ENCODE measurements at places on chromosomes 6 and 20.

- no peak for DNase-seq
Measured at GRCh38 chr6:37820718-37821079, 1.2 kb downstream of the ZFAND3 start.

DNA sequence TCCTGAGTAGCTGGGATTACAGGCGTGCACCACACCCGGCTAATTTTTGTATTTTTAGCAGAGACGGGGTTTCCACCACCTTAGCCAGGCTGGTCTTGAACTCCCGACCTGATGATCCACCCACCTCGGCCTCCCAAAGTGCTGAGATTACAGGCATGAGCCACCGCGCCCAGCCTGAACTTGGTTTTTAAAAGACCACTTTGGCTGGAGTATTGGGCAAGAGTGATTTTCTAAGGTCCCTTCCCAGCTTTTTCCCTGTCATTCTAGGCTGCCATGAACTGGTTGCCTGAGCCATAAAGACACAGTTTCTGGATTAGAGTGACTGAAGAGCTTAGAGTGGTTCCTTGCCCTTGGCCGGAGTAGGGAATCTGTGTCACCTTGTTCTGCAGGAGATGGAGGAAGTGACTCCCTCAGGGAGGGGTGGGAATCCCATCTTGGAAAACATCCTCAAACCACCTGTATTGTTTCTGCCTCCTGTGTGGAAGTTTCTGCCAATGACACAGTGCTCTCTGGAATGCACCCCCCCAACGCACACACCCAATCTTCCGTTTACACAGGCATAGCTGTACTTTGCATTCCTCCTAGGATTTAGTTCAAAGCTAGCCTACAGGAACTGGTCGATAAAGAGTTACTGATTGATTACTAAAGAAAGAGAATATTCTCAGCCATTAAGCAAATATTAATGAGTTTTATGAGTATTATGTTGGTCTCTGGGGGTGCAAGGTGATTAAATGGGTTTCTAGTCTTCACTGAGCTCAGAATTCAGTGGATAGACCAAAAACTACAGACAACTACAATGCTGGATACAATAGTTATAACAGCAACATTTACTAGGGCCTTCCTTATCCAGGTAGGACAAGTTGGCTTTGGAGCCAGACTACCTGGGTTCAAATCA, 18.2 kb downstream of the BCL2L1 start:
- no peak for DNase-seq

GRCh38 chr6:146028851-146029572, at the start of gene GRM1:
GRM1 (plus strand) TSS chr6:146029062; CDS start chr6:146029518, 456 bp downstream.
- DNase-seq, result no peak

DNA sequence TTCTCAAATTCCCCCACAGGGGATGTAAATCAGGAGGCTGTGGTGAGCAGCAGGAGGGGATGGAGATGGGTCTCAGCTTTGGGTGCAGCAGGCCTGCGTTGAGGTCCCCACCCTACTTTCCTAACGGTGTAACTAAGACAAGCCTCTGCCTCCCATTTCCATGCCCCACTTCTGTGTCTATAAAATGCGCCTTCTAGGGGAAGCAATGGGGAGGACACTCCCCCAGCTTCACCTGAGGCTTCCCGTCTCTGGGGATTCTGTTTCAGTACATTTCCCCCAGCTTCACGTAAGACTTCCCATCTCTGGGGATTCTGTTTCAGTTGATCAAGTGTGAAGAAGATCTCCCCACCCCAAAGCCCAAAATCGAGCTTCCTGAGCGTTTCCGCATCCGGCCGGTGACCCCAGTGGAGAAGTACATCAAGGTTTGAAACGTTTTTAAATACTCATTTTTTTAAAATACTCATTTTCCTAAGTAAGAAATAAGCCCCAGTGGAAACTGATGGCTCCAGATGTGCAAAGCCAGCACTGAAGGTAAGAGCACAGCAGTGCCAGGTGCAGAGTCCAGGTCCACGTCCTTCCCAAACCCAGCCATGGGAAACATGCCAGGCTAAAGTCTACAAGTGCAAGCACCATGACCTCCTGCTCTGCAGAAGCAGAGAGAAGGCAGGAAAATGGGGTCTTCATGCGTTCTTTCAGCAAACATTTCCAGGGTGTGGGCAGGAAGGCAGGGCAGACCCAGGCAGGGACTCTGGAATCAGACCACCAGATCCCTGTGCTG, 73.1 kb downstream of the ANKRD60 start:
- no peak for DNase-seq

DNA sequence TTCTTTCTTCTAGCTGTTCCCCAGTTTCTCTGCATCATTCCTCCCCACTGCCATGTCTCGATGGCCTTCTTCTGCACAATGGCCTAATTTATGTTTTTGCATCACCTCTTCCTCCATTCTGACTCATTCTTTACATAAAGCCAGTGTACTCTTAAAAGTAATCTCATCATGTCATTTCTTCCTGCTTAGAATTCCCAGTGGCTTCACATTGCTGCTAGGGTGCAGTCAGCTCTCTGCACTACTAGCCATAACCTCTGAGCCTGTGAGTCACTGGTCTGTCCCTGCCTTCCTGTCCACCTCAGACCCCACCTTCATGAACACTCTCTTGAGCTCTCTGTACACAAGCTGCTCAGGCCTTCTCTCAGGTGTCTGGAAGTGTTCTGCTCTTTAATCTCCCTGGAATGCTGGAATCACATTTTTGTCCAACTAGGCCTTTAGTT, 24.1 kb upstream of the TRIM27 start:
- no peak for DNase-seq

DNA sequence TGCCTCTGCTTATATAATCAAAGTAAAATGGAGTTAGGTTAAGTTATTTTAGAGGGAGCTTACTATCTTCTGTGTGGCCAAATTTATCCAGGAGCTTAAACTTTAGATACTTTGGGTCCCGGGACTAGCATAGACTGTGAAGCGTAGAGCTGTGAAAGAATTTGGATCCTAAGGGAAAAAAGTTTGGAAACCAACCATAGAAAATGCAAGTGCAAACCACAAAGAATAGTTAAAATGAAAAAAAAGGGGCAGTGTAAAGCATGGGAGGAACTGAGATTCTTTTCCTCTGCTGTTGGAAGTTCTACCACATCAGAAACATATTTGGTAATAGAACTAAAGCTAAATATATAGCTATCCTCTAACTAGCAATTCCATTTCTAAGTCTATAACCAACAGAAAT, 232.2 kb upstream of the FLRT3 start:
- DNase-seq, result no peak

- DNase-seq, result no peak
Measured at GRCh38 chr6:31576897-31577578, 1.7 kb downstream of the TNF start.

GRCh38 chr6:155291291-155291690, 23.0 kb downstream of the TFB1M start:
- no peak for DNase-seq

GRCh38 chr20:53224851-53225250, 252.7 kb downstream of the TSHZ2 start:
- no peak for DNase-seq

DNA sequence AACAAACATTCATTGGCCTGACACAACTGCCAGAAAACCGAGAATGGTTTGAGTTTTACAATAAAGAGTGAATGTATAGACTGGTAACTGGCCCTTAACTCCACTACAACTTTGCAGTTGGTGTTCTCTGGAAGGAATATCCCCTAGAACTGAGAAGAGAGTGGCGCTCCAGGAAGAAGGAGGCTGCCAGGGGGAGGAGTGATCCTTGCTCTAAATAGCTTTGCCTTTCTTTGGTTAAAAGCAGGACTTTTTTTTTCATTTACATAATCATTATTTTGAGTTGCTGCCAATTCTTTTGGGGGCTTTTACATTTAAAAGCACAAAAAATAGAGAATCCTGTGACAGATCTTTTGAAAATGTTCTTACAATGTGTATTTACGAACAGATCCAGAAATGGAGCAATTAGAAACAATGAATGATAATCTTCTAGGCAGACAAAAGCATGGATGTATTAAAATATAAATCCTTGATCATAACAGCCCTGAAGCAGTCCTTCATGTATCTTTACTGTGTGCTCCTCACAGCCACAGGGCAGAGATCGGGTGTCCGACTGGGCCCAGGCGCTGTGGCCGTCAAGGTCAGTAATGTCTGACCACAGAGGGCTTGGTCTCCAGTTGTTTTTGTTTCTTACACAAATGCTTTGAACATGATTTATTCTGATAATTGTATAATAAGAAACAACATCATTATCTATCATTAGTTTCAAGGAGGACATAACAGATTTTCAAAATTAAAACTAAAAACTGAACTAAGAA, 612.2 kb downstream of the HDGFL1 start:
- no peak for DNase-seq

Measured in stimulated activated CD8-positive, alpha-beta memory T cell treated with anti-CD3 and anti-CD28 coated beads, Interleukin-7, amount 100 ng/mL, for 1 hour (primary cell).